ENCODE measurements at places on chromosomes 6 and 20. TPM values are rescaled to one million over a fixed set of nuclear protein-coding genes. Genes with fewer than 3 reads are reported as not detected.
A peak's percentile ranks its signal among the peaks of the same experiment; 100 is the strongest.

DNA sequence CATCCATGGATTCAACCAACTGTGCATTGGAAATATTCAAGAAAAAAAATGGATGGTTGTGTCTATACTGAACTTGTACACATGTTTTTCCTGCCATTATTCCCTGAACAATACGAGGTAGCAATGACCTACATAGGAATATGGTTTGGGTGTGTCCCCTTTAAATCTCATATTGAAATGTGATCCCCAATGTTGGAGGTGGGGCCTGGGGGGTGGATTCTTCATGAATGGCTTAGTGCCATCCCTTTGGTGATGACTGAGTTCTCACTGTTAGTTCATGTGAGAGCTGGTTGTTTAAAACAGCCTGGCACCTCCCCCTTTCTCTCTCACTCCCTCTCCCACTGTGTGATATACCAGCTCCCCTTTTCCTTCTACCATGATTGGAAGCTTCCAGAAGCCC lies 139.8 kb upstream of the BACH2 start:
- no peak overlapping the region for H3K4me3 ChIP-seq
- peaks cover 6% of the 10 kb centered on the region for H3K36me3 ChIP-seq
- H3K27me3 ChIP-seq: no peaks in the 10 kb centered on the region
- no peaks in the 10 kb centered on the region for H3K4me1 ChIP-seq
- H3K27ac ChIP-seq: no peak overlapping the region
- no peak for DNase-seq

The SLC22A3 gene
- total RNA-seq: not detected

- H3K27me3 ChIP-seq: no peaks in the 10 kb centered on the region
- H3K27ac ChIP-seq: no peak overlapping the region
- no peaks in the 10 kb centered on the region for H3K4me1 ChIP-seq
- H3K36me3 ChIP-seq: no peaks in the 10 kb centered on the region
These were observed 120.2 kb downstream of the MBOAT1 start for GRCh38 chr6:20092071-20092566.

DNA sequence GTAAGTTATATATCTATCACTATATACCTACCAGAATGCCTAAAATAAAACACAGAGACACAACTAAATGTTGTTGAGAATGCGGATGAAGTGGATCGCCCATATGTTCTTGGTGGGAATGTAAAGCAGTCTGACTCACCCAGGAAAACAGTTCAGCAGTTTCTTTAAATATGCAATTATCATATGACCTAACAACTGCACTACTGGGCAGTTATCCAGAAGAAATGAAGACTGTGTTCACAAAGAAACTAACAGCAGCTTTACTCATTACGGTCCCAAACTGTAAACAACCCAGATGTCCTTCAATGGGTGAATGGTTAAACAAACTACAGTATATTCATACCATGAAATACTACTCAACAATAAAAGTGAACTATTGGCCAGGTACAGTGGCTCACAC lies 14.3 kb upstream of the ZC3H12D start:
- peak overlapping the region; percentile 16 for H3K27ac ChIP-seq
- peaks cover 7% of the 10 kb centered on the region for H3K36me3 ChIP-seq
- H3K4me1 ChIP-seq: peaks cover 40% of the 10 kb centered on the region
- no peak for DNase-seq
- H3K27me3 ChIP-seq: no peaks in the 10 kb centered on the region

- peaks cover 5% of the 10 kb centered on the region for H3K4me1 ChIP-seq
- no peak overlapping the region for H3K27ac ChIP-seq
- H3K27me3 ChIP-seq: peaks cover 26% of the 10 kb centered on the region
- peak; percentile 17 for DNase-seq
- peak overlapping the region; percentile 54 for H3K4me3 ChIP-seq
- H3K36me3 ChIP-seq: peaks cover 4% of the 10 kb centered on the region
These were observed 65.1 kb downstream of the PLG start for GRCh38 chr6:160766989-160767646.

The BNIP5 gene
- not detected for total RNA-seq

The HLA-DRB5 gene
- 0.34 TPM for total RNA-seq

DNA sequence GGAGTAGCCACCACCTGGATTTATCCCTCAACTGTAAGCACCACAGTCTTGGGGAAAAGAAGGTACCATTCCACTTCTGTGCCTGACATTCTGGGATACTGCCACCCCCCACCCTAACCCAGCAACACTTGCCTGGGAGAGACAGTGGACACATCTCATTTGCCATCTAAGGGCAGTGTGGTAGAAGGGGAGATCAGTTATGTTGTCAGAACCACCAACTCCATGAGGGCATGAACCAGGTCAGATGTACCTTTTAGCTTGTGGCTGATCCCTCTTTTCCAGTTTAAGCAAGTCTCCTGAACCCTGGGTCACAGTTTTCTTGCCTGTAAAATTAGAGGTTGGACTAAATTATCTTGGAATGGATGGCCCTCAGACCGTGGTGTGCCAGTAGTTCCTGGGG lies 165.5 kb downstream of the SCP2D1 start:
- H3K4me1 ChIP-seq: no peaks in the 10 kb centered on the region
- H3K27me3 ChIP-seq: peaks cover 7% of the 10 kb centered on the region
- H3K36me3 ChIP-seq: no peaks in the 10 kb centered on the region
- DNase-seq: no peak
- H3K27ac ChIP-seq: no peak overlapping the region

DNA sequence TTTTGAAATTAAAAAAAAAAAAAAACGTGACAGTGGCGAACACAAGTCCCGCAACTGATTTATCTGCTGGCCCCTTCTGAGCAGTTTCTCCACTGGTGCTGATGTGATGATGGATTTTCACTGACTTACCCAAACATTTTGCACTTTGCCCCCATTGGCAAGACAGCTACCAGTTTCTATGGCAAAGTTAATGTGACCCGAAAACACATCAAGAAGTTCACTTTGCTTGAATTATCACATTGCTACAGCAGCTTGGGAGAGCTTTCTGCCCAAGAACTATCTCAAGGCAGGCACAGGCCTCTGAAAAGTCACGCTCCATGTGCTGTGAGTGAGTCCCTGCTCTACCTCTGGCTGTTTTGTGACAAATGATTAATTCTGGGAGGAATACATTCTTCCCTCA lies 127.9 kb upstream of the EDN1 start:
- H3K4me1 ChIP-seq: peaks cover 38% of the 10 kb centered on the region
- H3K36me3 ChIP-seq: peaks cover 13% of the 10 kb centered on the region
- DNase-seq: no peak
- no peaks in the 10 kb centered on the region for H3K27me3 ChIP-seq

The LPA gene
- not detected for total RNA-seq

DNA sequence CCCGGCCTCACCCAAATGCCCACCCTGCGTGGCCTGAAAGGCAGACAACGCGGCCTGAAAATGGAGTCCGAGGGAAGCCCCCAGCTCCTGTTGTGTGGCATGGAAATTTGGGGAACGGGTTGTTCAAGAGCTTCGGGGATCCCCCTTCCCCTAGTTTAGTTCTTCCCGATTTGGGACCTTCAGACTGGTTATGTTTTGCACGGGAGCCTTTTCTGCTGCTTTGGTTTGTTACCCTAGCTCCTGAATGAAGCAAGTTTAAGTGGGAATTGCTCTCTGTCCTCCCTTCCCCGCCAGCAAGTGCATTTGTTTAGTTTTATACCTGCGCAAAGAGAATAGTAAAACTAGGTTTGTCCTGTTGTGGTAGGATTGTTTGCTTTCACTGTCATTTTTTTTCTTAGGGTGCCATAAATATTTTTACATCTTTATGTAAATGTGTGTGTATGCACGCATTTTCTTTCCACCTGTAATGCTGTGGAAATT lies 604 bp downstream of the SH3BGRL2 start:
- peak overlapping the region; percentile 70 for H3K27ac ChIP-seq
- peaks cover 20% of the 10 kb centered on the region for H3K4me1 ChIP-seq
- H3K4me3 ChIP-seq: peak overlapping the region; percentile 92
- peak; percentile 1 for DNase-seq
- no peaks in the 10 kb centered on the region for H3K36me3 ChIP-seq

- H3K36me3 ChIP-seq: peaks cover 3% of the 10 kb centered on the region
- peak overlapping the region; percentile 90 for H3K27ac ChIP-seq
- no peak for DNase-seq
- peak overlapping the region; percentile 60 for H3K4me3 ChIP-seq
These were observed 54.3 kb upstream of the BACH2 start for GRCh38 chr6:90350689-90351554.

DNA sequence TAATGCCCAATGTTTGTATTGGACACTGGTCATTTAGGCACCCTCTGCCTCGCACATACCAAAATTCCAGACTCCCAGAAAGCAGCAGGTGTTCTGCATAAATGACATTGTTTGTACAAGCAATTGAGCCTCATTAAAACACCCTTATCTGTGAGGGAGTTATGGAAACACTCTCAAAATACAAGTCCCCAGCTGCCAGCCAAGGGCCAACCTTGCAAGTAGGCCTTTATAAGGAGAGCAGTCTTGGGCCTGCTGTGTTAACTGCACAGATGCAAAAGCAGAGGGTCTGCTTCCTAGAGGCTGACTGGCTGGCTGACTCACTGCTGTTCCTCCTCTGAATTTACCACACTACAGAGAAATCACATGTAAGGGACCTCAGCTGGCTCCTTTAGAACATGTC lies 150.4 kb upstream of the HMGN3 start:
- H3K36me3 ChIP-seq: no peaks in the 10 kb centered on the region
- H3K4me3 ChIP-seq: no peak overlapping the region
- H3K27ac ChIP-seq: no peak overlapping the region
- H3K4me1 ChIP-seq: no peaks in the 10 kb centered on the region

DNA sequence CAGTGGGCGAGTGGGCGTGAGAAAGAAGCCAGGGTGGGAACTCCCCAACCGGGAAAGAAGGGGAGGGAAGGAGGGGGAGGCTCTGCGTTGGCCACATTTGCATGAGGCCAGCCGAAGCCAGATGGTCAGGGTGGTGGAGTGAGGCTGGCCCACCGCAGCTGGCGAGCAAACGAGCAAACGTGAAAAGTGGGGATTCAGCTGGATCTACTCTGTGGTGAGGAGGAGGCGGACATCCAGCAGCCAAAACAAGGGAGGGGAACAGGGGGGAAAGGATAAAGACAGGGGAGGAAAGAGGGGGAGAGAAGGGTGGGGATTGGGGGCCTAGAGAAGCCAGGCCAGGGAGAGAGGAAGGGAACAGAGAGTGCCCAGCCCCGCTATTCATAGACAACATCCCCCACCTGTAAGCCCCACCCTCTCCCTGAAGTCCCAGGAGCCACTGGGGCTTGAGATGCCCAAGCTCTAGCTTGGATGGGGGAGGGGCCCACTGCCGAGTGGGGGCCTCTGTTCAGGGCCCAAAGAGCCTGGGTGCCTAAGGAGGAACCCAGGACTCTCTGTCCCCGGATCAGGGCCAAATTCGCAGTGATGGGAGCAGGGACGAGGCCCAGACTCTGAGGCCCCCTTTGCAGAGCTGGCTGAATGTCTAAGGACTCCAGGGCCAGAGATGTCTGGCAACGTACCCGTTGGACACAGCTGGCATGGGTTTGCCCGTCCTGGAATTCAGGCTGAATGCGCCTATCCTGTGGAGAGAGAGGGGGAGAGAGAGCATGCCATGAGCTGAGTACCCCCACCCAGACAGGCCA lies 45.1 kb downstream of the CPNE5 start:
- H3K27ac ChIP-seq: no peak overlapping the region
- no peaks in the 10 kb centered on the region for H3K27me3 ChIP-seq
- no peaks in the 10 kb centered on the region for H3K4me1 ChIP-seq
- DNase-seq: no peak

GRCh38 chr6:12395898-12396297 lies 105.7 kb downstream of the EDN1 start:
- H3K4me3 ChIP-seq: no peak overlapping the region
- no peak for DNase-seq
- H3K4me1 ChIP-seq: no peaks in the 10 kb centered on the region
- H3K36me3 ChIP-seq: no peaks in the 10 kb centered on the region

GRCh38 chr6:147322299-147323162 lies 118.3 kb downstream of the STXBP5 start:
- peak; percentile 57 for DNase-seq
- peak overlapping the region; percentile 87 for H3K27ac ChIP-seq
- H3K36me3 ChIP-seq: peaks cover 16% of the 10 kb centered on the region
- peaks cover 27% of the 10 kb centered on the region for H3K4me1 ChIP-seq
- H3K4me3 ChIP-seq: peak overlapping the region; percentile 63

The HIVEP2 gene
- 99.2 TPM for total RNA-seq

- no peak overlapping the region for H3K27ac ChIP-seq
- H3K4me1 ChIP-seq: no peaks in the 10 kb centered on the region
These were observed 137.8 kb upstream of the PHACTR1 start for GRCh38 chr6:12578751-12579150.

DNA sequence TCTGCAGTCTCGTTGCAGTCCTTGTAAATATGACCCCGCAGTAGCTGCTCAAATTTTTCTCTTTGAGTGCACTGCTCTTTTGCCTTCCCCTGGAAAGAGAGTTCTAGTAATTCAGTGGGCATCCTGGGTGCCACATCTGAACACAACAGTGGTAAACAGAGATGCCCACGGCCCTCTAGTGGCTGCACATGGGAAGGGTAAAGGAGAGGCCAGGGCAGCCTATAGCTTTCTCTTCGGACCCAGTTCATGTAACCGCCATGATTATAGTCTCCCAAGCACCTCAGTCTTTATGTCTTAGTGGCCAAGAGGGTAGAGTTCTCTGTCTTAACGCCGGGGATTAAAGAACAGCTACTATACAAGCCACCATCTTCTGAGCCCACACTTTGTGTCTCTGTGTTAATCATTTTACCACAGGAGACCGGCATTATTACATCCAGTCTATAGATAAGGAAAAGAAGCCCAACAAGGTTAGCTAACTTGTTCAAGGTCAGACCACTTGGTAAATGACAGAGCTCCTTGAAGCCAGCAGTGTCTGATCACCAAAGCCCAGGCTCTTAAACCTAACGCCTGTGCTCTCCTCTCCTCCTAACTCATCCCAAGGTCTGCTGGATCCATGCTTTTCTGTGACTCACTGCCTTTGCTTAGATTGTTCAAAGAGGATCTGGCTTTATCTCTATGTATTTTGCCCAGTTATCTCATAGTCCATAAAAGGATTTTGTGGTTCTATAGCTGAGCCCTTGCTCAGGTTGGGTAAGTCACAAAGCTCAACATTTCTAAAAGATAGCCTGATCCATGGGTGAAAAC lies 81.8 kb downstream of the ISM1 start:
- DNase-seq: peak; percentile 36
- H3K4me3 ChIP-seq: no peak overlapping the region
- H3K27ac ChIP-seq: no peak overlapping the region
- no peaks in the 10 kb centered on the region for H3K27me3 ChIP-seq
- no peaks in the 10 kb centered on the region for H3K4me1 ChIP-seq

DNA sequence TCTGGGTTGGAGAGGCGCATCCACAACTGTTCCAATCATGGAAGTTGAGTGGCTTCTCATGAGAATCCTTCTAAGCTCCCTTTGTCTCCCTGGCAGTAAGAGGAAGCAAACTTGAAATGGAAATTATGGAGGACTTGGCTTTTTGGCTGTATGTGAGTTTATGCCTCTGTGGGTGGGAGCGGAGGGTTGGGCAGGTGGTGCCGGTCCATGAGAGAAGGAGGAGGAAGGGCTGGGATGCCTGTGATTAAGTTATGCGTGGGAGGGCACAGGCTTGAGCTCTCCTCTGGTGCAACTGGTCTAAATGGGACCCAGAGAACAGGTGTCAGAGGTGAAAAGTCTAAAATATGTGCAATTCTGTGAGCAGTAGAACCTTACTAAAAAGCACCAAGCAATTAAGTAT lies 2.2 kb downstream of the PHACTR3 start:
- H3K27me3 ChIP-seq: peaks cover 52% of the 10 kb centered on the region
- no peaks in the 10 kb centered on the region for H3K36me3 ChIP-seq
- no peak overlapping the region for H3K27ac ChIP-seq
- DNase-seq: no peak

GRCh38 chr6:77019081-77019480 lies 444.2 kb downstream of the HTR1B start:
- H3K36me3 ChIP-seq: no peaks in the 10 kb centered on the region
- no peaks in the 10 kb centered on the region for H3K4me1 ChIP-seq
- no peak overlapping the region for H3K4me3 ChIP-seq
- H3K27me3 ChIP-seq: no peaks in the 10 kb centered on the region

All from naive thymus-derived CD8-positive, alpha-beta T cell (primary cell).